ENCODE measurements at places on chromosomes 5 and 9. TPM values are rescaled to one million over a fixed set of nuclear protein-coding genes. Genes with fewer than 3 reads are reported as not detected.

- DNase-seq = peak; percentile 81
These were observed 146.6 kb downstream of the SEC61B start for GRCh38 chr9:99368341-99369326.

GRCh38 chr5:72057816-72058215 is 49.5 kb upstream of the MAP1B start:
- DNase-seq = no peak

DNA sequence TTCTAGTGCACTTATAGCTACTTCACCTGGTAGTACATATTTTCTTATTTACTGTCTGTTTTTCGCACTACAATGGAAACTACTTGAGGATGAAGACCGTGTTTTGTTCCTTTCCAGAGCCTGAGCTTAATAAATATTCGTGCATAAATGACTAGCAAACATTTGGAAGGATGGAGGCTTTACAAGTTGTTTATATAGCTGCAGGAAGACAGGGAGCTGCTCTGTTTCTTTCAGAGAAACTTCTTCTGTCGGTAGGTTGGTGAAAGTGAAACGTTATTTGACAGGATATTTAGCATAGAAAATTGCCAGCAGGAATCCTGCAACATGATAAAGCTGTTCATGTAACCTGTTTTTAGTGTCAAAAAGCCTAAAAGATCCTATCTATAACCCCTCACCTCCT is 210.6 kb downstream of the PCSK5 start:
- no peak for DNase-seq

DNA sequence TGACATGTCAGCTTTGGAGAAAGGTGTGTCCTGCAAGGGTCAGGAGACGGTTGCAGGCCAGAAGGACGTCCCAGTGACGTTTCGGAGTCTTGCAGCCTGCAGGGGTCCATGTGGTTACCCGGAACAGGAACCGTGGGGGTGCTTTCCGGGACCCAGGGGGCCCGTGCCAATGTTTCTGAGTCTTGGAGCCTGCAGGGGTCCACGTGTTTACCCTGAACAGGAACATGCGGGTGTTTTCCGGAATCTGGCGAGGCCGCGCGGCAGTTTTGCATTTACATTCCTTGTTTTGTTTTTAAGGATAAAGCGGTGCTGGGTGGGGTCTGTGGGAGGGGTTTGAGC is 30.6 kb downstream of the NKD2 start:
- DNase-seq = no peak

GRCh38 chr9:36559036-36559695 is 13.5 kb upstream of the MELK start:
- no peak for DNase-seq

- no peak for DNase-seq
These were observed 1689.2 kb upstream of the WWC1 start for GRCh38 chr5:166602271-166602670.

GRCh38 chr5:96348536-96348935 is 84.5 kb downstream of the PCSK1 start:
- DNase-seq = no peak

PPP2R2B gene
- total RNA-seq = 2.2 TPM

DNA sequence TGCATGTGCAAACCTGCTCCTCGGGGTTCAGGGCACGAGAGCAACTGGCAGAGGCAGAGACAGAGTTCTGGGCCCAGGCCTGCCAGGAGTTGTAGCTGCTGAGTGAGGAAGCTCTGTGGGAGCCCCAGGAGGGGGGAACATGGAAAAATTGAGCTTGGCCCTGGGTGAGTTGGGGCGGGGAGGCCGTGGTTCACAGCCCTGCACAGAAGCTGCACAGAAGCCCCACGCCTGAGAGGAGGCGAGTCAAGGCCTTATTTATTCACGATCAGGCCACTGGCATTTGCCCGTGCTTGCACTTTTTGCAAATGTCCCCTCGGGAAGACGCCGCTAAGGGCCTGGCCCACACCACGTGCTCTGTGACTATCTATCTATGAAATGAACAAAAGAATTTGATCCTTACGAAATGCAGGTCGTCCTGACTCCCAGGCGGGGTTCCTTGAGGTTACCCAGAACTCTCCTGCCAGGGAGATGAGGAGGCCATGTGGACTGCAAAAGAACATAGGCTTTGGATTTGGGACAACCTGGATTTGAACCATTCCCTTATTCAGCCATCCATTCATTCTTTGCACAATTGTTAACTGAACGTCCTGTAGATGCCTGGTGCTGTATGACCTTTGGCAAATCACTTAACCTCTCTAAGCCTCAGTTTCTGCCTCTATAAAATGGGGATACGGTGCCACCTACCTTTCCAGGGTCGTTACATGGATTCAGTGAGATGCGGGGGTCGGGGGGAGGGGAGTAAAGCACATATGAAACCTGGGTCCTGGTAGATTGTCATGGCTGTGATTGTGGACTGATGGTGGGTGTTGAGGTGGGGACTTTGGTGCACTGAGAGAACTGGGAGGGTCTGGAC is 17.9 kb downstream of the COL27A1 start:
- peak; percentile 67 for DNase-seq

DNA sequence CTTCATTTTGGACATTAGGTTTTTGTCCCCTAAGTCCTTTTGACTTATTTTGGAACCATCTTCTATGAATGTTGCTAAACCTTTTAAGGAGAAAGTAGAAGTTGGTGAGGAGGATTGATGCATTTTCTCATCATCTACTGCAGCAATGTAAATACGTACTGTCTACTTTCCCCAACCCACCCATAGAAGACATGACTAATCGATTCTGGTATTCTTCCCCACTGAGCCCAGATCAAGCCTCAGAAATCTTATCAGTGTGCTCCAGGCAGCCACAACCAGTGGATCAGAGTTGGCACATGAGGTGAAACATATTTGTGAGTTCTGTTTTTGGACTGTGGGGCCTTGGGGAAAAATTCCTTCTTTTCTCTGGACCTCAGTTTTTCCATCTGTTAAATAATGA is 57.7 kb downstream of the FGF18 start:
- DNase-seq = peak; percentile 16

DNA sequence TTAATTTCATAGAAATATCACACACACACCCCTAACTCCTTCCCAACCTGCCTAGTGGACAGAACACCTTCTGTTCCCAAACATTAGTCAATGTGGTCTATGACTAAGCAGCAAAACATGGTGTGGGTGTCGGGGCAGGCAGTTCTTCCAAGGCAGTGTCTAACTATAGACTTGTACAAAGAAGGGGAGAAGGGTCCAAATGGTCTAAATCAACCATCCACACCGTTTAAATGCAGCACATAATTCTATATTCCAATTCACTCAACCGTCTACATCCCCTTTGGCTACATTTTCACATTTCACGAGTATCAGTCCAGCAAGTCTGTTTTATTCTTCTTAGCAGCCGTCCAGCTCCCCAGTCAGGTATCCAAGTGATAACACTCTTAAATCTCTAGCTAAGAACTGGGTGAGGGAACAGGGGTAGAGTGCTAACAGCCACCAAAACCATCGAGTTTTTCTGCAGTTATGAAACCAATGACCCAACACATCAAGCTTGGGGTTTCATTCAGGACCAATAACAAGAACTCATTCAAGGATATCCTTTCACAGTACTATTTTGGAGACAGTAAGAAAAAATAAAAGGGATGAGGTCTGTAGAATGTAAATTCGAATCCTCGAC is 3.3 kb downstream of the ZNF608 start:
- no peak for DNase-seq

NXNL2 gene
- not detected for total RNA-seq

- no peak for DNase-seq
These were observed 58.0 kb downstream of the RAD23B start for GRCh38 chr9:107340920-107341632.

DNA sequence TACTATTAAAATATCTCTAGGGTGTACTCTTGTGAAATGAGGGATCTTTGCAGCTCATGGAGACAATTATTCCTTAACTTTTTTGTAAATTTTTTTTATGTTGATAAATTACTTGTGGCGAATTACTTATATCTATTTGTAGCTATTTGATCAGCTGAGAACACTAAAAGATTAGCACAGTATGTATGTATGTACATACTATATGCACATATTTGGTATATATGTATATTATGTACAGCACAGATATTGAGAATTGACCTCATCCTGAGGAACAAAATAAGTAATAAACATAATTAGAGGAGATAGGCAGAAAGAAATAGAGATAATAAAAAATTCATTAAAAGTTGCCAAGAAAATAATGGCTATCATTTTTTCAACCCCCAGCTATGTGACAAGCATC is 11.8 kb downstream of the CDKN2A start:
- no peak for DNase-seq
